ENCODE measurements at places on chromosomes 4 and X. TPM values are rescaled to one million over a fixed set of nuclear protein-coding genes. Genes with fewer than 3 reads are reported as not detected.

- no peaks in the 10 kb centered on the region for H3K27me3 ChIP-seq
- no peaks in the 10 kb centered on the region for H3K36me3 ChIP-seq
- no peak for DNase-seq
- H3K27ac ChIP-seq, result no peak overlapping the region
- H3K4me1 ChIP-seq, result no peaks in the 10 kb centered on the region
- no peak overlapping the region for H3K4me3 ChIP-seq
Observed at GRCh38 chrX:46662188-46662958, 88.8 kb downstream of the CHST7 start.

- H3K4me3 ChIP-seq, result no peak overlapping the region
- no peak for DNase-seq
- no peaks in the 10 kb centered on the region for H3K36me3 ChIP-seq
- no peaks in the 10 kb centered on the region for H3K27me3 ChIP-seq
- no peak overlapping the region for H3K27ac ChIP-seq
Observed at GRCh38 chr4:177107288-177107921, 202.3 kb upstream of the NEIL3 start.

GRCh38 chr4:39410415-39410814 is 3.7 kb downstream of the KLB start:
- H3K27me3 ChIP-seq, result no peaks in the 10 kb centered on the region
- no peak overlapping the region for H3K4me3 ChIP-seq
- no peak overlapping the region for H3K27ac ChIP-seq
- no peak for DNase-seq

- H3K27ac ChIP-seq, result no peak overlapping the region
- no peaks in the 10 kb centered on the region for H3K36me3 ChIP-seq
- no peaks in the 10 kb centered on the region for H3K4me1 ChIP-seq
- no peak for DNase-seq
- H3K4me3 ChIP-seq, result no peak overlapping the region
Observed at GRCh38 chrX:24672701-24673190, 21.0 kb upstream of the POLA1 start.

- H3K4me1 ChIP-seq, result no peaks in the 10 kb centered on the region
- peaks cover 60% of the 10 kb centered on the region for H3K36me3 ChIP-seq
- H3K27ac ChIP-seq, result no peak overlapping the region
- H3K4me3 ChIP-seq, result no peak overlapping the region
- no peaks in the 10 kb centered on the region for H3K27me3 ChIP-seq
- no peak for DNase-seq
Observed at GRCh38 chr4:17599826-17600225, 14.6 kb upstream of the MED28 start.

DNA sequence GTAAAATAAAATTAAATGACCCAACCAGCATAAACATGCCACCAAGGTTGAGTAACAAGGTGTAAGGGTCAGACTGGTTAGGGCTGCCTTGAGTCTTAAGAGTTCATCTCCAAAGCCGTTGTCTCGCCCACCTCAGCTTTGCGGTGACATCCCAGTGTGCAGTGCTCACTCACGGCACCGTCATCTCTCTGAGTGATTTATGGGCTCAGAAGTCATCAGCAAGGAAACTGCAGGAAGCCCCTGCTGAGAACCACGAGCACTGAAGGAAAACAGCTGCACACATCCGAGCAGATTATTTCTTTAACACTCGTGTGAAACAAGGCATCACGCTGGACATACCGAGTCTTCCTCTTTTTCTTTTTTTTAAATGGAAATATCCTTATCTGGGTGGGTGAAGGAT is 411.1 kb downstream of the TRIML1 start:
- no peak overlapping the region for H3K27ac ChIP-seq
- no peaks in the 10 kb centered on the region for H3K36me3 ChIP-seq
- no peak overlapping the region for H3K4me3 ChIP-seq
- no peaks in the 10 kb centered on the region for H3K27me3 ChIP-seq
- DNase-seq, result no peak

DNA sequence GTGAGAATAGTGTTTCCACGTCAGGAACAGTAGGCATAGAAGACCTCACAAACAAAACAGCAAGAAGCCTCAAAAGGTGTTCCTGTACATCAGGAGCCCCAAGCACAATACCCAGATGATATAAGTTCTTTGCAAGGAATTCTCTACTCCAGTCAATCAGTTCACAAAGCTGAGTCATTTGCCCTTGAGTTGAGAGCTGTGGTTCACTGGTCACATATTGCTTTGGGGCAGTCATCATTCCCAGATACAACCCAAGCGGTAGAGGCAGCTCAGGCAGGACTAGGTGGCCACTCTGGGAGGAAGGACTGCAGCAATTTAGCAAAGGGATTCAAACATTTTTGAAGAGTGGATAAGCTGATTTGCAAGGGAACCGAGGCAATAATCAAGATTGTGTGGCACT is 551.5 kb upstream of the ZFP42 start:
- no peaks in the 10 kb centered on the region for H3K4me1 ChIP-seq
- H3K27me3 ChIP-seq, result no peaks in the 10 kb centered on the region
- DNase-seq, result no peak
- no peaks in the 10 kb centered on the region for H3K36me3 ChIP-seq

DNA sequence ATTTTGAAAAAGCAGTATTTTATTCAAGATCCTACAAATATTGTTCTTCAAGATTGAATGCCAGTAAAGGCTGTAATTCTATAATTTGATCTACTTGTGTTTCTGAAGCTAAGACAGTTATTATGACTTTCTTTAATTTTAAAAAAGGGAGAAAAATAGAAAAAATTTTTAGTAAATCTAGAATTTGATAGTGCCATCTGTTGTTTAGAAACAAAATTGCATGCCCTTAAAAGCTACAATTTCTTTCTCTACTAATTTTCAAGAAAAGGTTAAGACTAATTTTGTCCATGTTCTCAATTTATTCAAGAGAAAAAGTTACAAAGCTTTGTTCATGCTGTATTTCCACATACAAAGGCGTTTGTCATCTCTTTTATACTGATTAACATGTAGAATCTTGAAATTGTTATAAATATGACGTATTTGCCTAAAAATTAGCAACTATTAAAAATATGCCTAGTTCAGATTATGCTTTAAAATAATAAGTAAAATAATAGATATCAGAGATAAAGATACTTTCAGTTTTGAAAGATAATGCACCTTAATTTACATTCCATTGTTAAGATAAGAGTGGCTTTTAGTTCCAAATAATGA is 25.6 kb upstream of the MMRN1 start:
- no peak for DNase-seq
- H3K27me3 ChIP-seq, result no peaks in the 10 kb centered on the region
- no peaks in the 10 kb centered on the region for H3K4me1 ChIP-seq
- H3K27ac ChIP-seq, result no peak overlapping the region
- no peak overlapping the region for H3K4me3 ChIP-seq

DNA sequence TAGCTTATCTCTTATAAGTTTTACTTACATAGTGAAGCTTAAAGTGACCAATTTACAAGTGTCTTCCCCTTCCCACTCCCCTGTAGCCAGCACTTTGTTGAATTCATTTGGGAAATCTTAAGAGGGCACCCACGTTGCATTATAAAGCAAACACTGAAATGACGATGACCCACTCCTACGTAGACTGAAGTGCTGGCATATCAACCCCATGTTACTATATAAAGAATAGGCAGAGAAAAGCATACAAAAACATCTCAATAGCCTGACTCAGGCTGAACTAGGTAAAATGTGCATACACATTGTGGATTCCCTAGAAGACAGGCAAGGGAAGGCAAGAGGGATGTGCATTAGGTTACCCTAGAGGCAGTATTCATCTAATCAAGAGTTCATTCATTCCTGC is 313.4 kb downstream of the TENM3 start:
- H3K4me1 ChIP-seq, result no peaks in the 10 kb centered on the region
- no peaks in the 10 kb centered on the region for H3K27me3 ChIP-seq
- DNase-seq, result no peak
- H3K27ac ChIP-seq, result no peak overlapping the region

NUDT11 gene
- 1.7 TPM for total RNA-seq

LONRF3 gene
- total RNA-seq, result 11.0 TPM

CPE gene
- total RNA-seq, result 199 TPM
